EH (cell line): ENCODE measurements at places on chromosomes 2 and 18.
A peak's percentile ranks its signal among the peaks of the same experiment; 100 is the strongest.

DNA sequence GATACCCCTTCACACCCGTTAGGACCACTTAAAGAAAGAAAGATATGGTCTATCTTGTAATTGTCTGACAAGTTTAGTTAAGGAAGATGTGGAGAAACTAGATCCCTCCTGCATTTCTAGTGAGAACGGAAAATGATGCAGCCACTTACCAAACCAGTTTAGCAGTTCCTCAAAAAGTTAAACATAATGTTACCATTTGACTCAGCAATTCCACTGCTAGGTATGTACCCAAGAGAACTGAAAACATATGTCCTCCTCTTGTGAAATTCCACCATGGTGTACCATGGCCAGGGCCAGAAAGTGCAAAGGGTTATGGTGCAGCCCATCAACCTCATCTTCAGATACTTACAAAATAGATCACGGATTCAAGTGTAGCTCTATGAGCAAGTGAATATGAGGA is 79.0 kb upstream of the ID2 start:
- no peak for DNase-seq

DNA sequence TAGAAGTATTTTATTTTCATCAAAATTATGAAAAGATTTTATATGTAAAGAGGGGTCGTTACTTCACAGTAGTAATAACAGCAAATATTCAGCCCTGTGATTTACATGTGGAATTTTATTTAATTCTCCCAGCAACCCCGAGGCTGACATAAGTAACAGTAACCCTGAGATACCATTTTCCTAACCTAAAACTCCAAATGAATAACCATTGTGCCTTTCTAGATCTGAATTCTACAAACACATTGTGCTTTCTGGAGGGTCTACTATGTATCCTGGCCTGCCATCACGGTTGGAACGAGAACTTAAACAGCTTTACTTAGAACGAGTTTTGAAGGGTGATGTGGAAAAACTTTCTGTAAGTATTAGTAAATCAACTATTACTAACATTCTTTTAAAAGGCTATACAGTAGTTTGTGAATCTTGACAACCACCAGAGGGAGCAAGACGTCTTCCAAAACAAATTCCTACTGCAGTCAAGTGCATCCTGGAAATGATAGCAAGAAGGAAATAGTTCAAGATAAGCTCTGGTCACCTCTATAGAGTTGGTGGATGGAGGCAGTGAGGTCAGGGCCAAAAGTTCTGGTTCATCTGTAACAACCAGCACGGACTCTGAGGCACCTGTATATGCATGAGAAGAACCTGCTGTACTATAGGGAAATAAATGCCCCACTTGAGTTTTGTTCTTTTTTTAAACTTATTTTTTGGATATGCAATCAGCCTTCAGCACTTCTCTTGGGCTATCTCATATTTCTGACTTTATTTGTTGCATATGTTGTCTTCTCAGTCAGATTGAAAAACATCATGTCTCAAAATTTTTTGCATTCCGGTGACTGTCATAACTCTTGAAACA is 37.4 kb downstream of the ACTR2 start:
- DNase-seq: peak; percentile 82

- DNase-seq: peak; percentile 0
These were observed 667.0 kb downstream of the TSN start for GRCh38 chr2:122422384-122422991.

GRCh38 chr2:102258386-102259074 is 52.8 kb upstream of the IL1RL1 start:
- DNase-seq: peak; percentile 96

DNA sequence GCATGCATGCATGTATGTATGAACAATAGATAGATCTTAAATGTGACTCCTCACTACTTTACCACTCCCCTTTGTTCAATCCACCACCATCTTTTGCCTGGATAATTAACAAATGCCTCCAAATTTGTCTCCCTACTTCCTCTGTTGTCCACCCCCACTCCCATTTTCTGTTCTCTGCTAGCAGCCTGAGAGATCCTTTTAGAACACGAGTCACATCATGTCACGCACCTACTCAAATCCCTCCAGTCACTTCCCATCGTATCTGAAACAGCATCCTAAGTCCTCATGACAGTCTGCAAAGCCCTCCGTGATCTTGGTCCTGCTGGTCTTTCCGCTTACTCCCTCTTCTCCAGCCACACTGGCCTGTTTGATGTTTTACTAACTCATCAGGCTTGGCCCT is 527.3 kb downstream of the EPHA4 start:
- no peak for DNase-seq

- peak; percentile 70 for DNase-seq
These were observed 18.7 kb upstream of the COLEC12 start for GRCh38 chr18:519019-519879.

DNA sequence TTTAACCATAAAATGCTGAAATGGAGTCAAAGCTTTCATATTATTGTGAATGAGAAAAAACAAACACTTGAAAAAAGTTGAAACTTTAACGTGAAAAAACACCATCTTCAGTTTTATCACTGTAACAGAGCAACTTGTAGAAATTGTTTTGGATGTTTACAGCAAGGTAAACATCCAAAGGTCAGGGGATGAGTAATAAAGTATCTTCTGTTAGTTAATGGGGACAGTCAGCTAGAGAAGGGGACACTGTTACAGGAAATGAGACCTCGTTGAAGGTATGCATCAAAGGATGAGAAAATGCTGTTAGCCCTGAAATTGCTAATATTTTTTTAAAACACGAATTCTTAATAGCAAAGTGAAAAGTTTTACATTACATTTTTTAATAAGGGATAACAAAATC is 2.9 kb downstream of the RHBDD1 start:
- DNase-seq: peak; percentile 23

GRCh38 chr18:28650860-28651259 is 473.9 kb upstream of the CDH2 start:
- DNase-seq: no peak

DNA sequence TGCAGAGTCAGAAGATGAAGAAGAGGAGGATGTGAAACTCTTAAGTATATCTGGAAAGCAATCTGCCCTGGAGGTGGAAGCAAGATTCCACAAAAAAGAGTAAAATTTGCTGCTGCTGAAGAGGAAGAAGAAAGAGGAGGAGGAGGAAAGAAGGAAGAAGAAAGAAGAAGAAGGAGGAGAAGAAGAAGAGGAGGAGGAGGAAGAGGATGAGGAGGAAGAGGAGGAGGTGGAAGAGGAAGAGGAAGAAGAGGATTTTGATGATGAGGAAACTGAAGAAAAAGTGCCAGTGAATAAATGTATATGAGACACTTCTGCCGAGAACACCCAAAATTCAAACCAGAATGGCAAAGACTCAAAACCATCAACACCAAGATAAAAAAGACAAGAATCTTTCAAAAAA is 20.9 kb upstream of the TAF4B start:
- DNase-seq: no peak

GRCh38 chr2:40436093-40436475 is 15.8 kb downstream of the SLC8A1 start:
- DNase-seq: peak; percentile 29

DNA sequence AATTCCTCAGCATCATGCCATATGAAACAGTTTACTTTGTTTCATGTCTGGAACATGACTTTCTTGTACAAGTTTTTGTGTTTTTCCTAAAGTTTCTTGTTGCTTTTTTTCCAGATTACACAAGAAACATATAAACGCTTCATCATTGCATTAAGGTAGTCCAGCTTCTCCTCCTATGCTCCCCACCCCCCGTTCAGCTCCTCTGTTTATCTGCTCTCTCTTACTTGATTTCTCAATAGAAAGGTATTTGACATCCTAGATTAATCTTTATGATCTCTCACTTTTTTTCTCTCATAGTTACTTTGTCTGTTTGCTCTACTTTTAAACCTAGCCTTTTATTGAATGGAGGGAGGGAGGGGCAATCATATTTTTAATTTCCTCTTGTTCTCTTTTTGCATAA is 25.4 kb downstream of the SLC40A1 start:
- DNase-seq: peak; percentile 30

- DNase-seq: peak; percentile 5
These were observed 110.4 kb downstream of the GRB14 start for GRCh38 chr2:164510895-164511294.
